ENCODE measurements at places on chromosomes 16 and 17. TPM values are rescaled to one million over a fixed set of nuclear protein-coding genes. Genes with fewer than 3 reads are reported as not detected.

Gene ASGR1
- polyA plus RNA-seq, result 5.0 TPM

Gene CRHR1
- 1.4 TPM for polyA plus RNA-seq

Gene TNFRSF17
- polyA plus RNA-seq, result 15.0 TPM

Gene ANKRD40CL
- not detected for polyA plus RNA-seq

Gene HOXB8
- polyA plus RNA-seq, result not detected

Gene NRN1L
- 3.1 TPM for polyA plus RNA-seq

Gene KAT2A
- 11.8 TPM for polyA plus RNA-seq

Gene BIRC5
- not detected for polyA plus RNA-seq

Gene ELMO3
- polyA plus RNA-seq, result not detected

Gene LITAF
- 4.0 TPM for polyA plus RNA-seq

Gene SERPINF2
- polyA plus RNA-seq, result not detected

Gene TAT
- polyA plus RNA-seq, result not detected

Gene ASB16
- polyA plus RNA-seq, result not detected

All from Purkinje cell (primary cell).